GM04503 (cell line): ENCODE measurements at places on chromosomes 7 and 10.
A peak's percentile ranks its signal among the peaks of the same experiment; 100 is the strongest.

DNA sequence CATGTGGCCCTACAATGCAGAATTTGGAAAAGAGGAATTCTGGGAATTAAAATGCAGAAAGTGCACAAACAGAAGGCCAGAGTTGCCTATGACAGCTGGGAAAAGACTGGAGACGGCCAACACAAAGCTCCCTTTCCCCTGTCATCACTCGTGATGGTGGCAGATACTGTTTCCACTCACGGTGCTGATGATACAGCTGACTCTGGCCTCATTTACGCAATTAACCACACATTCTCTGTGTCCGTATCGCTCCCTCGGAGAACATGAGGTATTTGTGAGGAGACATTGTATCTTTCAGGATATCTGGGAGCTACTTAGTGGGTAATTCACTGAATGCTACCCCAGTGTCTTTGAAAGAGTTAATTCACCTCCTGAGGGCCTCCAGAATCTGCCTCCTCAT, 172.8 kb downstream of the TAX1BP1 start:
- no peak for DNase-seq

- DNase-seq = no peak
Measured at GRCh38 chr7:46202379-46202778, 281.3 kb upstream of the IGFBP3 start.

GRCh38 chr7:154736389-154736788, 266.5 kb downstream of the PAXIP1 start:
- DNase-seq = no peak

GRCh38 chr10:114825513-114826253, 4.1 kb downstream of the FHIP2A start:
- DNase-seq = peak; percentile 89

- no peak for DNase-seq
Measured at GRCh38 chr10:86366033-86366901, at the start of gene GRID1. TSS of gene GRID1 (minus strand) at chr10:86366795.

DNA sequence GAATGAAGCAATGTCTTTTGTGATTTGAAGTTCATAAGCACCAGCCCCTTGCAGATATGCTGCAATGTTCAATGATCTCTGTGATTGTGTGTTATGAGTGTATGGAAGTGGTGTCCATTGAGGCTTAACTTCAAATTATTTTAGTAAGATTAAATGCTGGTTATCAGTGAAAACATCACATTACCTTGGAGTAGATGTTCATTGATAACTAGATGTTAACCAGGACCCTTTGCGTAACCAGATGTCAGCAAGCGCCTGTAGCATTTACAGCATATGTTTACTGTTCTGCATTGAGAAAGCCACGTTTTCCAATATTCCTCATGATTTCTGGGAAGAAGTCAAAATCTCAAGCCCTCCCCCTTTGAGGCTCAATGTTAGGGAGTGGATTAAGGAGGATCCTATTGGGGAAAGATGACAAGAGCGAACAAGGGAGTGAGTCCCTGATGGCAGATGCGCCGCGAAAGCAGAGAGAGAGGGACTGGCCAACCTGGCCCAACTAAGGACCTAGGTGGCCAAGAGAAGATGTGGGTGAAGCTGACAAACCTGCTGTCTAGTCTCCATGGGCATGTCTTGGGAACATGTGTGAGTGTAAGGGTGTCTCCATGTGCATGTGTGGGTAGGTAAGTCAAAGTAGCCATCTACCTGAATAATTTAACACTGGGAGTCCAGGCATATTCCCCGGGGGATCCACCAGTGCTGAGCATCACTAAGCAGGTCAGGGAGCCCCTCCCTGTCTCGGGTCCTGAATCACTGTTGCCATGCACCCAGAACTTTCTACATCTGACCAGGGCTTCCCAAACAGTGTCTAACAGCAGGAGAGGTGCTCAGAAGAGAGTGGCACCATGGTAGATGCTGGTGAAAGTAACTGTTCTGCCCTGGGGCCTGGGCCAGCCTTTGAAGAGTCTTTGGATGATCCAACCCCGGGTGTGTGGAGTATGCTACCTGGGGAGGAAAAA, 141.6 kb upstream of the GDF10 start:
- DNase-seq = no peak

- DNase-seq = no peak
Measured at GRCh38 chr10:12490963-12491362, 141.6 kb downstream of the CAMK1D start.

GRCh38 chr7:100563809-100564400, 9.8 kb downstream of the SAP25 start:
- DNase-seq = no peak

DNA sequence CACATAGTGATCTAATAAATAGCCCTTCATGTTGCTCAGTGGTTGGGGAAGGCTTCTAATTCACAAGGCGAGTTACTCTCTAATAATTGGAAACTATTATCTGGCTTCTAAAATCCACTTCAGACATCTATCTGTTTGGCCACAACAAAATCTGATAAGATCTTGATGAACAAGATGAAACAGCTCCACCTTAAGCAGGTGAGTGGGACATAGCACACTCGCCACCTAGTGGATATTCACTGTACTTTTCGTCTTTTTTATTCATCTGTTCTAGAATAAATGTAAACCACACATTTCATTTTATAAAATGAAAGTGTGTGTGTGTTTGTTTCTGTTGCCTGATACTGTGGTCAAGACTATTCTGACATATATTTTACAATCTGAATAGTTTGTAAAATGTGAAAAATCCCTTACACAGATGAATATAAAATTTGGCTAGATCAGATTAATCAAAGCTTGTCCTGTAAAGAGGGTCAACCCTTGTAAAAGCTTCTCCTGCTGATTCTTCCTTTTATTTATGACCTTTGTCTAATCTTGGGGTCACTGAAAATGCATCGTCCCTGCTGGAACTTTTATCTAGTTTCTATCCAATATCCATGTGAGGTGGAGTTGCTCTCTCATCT, 26.5 kb upstream of the CNTNAP2 start:
- no peak for DNase-seq
